ENCODE measurements at places on chromosomes 2 and 18.

DNA sequence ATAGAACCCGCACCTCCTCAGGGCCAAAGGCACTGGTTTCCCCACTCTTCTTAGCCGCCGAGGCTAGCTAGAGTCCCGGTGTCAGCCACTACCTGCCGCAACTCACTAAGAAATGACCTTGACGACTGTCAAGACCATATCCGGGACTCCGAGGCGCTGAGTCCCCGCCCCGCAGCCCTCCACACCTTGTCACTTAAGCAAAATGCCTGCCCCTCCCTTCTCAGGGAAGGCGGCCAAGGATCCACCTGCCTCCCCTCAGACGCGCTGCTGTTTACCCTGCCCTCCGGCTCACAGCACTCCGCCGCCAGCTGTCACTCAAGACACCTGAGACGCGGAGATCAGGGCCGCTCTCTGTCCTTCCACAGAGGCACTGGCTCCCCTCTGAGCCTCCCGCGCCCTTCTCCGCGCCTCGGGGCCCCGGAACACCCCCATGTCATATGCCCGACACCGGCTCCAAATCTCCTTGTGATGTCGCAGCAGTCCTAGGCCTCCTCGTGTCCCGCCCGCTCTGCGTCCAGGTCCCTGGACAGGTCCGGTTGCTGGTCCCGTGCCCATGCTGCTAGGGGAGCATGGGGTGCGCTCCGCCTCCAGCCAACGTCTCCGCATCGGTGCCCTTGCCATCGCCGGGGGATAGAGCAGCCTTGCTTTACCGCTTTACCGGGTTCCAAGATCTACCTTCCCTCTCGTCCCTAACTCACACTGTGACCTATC is 32.5 kb upstream of the REG3G start:
- no peak for DNase-seq

GRCh38 chr2:1249897-1250687 is 163.2 kb upstream of the TPO start:
- no peak for DNase-seq

GRCh38 chr2:219638948-219639755 is 11.7 kb downstream of the SLC4A3 start:
- no peak for DNase-seq

DNA sequence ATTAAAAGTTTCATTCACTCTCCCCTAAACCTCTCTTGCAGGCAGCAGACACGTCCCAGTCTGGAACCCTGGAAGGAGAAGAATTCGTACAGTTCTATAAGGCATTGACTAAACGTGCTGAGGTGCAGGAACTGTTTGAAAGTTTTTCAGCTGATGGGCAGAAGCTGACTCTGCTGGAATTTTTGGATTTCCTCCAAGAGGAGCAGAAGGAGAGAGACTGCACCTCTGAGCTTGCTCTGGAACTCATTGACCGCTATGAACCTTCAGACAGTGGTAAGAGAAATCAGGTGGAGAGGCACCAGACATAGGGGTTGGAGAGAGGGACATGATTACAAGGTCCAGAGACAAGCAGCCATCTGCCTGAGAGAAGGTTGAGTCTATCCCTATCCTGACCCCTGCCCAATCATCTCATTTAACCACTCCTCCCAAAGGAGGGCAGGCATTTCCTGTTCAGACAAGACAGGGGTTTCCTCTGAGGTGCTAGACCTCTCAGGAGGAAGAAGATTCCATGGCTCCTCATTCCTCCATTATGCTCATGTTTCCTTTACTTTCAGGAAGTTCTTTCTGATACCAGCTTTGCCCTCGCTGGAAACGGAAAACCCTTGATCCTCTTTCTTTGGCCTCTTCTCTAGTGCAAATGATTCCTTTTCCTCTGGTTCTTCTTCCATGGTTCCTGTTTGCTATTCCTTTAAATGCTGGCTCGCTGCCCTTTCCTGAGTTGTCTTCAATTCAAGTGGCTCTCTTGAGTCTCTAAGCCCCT is 15.1 kb downstream of the PLCD4 start:
- DNase-seq = no peak
